ENCODE measurements at places on chromosomes 5 and 9.
A peak's percentile ranks its signal among the peaks of the same experiment; 100 is the strongest.

DNA sequence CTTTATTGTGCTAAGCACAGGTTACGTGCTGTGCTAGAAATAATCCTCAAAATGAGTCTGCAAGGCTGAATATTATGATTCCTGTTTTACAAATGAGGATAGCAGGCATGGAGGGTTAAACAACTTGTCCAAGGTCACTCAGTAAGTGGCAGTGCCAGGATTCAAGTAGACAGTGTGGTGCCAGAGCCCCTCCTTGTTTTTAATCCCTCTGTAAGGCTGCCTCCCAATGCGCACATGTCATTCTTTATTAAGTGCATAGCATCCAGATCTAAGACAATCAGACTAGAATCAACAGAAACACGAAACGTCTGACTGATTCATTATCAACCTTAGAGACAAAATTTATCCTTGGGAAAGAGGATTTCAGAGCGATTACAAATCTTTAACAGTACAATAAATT, 199.6 kb downstream of the SMARCA2 start:
- peak; percentile 69 for DNase-seq

DNA sequence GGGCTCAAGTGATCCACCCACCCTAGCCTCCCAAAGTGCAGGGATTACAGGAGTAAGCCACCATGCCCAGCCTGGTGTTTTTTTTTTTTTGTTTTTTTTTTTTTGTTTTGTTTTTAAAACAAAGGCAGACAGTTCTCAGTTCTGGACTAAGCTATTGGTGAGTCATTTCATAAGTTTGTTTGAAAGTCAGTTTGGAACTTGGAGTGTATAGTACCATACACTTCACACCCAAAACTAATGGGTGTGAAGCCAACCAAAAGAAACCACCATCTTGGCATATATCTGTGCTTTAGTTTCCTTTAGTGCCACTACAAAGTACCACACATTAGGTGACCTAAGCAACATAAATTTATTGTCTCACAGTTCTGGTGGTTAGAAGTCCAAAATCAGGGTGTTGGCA, 13.4 kb downstream of the MAST4 start:
- DNase-seq = no peak

GRCh38 chr5:81762401-81762800, 11.5 kb upstream of the SSBP2 start:
- DNase-seq = no peak

DNA sequence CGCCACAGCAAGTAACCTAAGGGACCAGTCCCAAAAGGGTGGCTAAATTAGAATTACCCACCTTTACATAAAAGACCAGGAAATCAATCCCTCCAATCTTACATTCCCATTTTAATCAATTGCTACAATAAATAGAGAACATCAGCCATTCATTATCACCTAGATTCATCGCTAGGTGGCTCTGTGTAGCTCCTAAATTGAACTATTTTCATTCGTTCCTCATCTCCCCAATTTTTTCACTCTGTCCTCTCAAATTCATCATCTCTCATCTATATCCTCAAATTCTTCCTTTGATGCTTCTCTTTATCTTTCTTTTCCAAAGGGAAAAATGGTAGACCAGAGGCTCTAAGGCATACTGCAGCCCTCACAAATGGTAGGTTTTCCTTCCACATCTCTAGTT, 108.2 kb upstream of the TNC start:
- DNase-seq = no peak

DNA sequence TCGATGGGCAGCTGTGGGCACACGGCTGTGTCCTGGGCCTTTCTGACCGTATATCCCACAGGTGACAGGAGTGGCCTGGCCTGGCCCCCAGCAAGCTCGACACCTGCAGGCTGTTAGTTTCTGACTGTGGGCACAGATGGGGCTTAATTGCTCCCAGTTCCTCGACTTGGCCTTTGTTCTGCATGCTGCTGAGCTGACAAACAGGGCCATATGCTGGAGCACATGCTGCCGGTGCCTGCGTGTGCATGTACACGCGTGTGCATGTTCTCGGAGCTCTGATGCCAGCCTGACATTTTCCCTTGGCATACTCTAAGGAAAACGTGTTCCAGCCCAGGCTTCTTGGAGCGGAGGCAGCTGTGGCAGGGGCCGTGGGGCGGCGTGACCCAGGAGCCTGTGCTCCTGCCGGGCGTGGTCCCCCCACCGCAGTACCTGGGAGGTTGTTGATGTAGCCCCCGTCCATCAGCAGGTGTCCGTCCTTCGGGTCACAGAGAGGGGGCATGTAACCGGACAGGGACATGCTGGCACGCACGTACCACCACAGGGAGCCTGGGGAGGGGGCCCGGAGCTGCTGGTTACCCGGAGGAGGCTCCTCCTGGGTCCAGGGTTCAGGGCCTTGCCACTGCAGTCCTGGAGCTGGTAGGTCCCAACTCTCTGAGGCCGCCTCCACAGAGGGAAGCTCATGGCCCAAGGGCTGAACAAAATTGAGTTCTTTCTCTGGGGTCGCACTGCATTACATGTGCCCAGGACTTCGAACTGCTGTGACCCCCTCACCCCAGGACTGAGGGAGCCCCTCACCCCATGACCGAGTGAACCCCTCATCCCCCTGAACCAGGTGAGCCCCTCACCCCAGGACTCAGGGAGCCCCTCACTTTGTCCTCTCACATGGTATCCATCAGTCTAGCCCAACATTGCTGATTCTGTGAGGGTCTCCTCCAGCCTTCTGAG, 4.1 kb upstream of the NSMF start:
- no peak for DNase-seq

DNA sequence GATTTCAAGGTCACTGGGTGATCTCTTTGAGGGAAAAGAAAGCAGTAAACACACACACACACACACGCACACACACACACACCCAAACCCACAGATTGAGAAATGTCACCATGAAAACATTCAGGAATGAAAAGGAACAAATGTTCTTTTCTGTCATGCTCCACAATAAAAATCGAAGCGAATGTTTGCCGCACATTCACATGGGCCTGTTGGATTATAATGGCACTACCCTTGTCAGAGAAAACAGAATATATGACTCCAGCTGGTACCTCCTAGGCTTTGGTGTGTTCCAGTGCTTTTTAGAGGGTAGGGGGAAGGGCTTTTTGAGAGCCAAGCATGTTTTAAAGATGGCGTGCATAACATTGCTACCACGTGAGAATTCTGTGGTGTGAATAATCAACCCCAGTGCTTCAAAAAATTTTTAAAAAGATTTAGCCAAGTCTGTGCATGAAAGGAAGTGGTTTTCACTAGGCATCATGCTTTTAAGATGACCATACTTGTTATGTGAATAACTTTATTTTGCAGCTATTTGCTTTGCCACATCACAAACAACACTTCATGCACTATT, 120.8 kb upstream of the ZNF608 start:
- no peak for DNase-seq

- no peak for DNase-seq
Observed at GRCh38 chr5:132468656-132469379, 21.8 kb downstream of the IRF1 start.

DNA sequence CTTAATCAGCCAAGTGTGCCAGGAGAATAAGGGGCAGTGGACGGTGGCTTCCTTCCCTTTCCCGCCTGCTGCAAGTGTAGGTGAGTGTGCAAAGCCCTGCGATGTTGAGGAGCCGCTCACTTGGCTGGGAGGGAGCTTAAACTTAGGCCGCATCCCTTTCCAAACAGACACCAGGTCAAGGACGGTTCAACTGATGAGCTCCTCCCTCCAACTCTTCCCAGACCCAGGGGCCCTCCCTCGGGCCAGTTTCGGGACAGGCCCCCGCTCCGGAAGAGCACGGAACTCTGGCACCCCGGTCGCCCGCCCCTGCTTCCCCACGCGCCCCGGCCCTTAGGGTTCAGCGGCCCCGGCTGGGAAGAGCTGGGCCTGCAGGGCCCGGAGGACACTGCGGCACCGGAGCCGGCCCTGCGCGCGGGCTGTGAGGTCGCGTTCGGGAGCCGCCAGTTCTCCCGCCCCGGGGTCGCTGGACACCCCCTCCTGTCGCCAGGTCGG, 481 bp downstream of the MRPL36 start:
- peak; percentile 27 for DNase-seq

DNA sequence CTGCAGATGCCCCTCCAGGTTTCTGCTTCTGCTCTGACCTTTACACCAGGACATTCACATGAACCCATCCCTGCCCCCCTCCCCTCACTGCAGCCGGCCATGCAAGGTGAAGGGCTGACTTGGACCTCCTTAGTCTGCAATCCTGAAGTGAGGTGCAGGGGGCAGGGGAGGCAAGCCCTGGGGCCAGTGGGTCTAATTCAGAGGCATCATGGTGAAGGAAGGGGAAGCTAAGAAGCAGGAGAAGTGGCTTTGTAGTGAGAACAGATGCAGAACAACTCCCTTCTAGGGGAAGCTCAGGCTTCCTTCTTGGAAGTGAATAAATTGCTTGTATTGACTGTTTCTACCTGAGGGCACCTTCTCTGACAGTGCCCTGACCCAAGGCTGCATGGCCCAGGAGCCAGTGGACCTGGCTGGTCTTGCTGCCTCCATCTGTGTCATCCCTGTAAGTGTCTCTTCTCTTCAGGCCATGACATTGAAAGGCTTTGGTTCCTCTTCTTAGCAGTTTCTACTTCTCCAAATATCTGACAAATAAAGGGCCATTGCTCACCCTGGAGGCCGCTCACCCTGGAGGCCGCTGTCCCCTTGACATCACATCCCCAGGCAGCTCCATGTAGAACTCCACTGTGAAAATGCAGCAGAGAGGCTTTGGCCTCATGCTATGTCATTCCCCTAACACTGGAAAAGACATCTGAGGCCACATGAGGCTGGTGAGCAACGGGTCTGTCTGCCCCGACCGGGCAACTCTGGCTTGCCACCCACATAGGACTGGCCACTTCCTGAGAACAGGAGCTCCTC, 55.3 kb downstream of the GADD45G start:
- no peak for DNase-seq

DNA sequence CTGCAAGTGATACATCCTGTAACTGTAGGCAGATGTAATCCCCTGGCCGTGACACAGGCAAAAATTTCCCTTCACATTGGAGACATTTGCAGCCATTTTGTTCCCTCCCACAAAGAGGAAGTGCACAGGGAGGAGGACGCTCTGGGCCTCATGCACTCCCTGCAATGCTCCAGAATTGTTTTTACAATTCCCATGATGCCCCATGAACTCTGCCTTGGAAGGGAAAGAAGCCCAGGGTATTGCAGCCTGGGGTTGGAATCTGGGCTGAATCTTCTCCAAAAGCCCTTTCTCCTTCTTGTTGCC, 491.7 kb downstream of the CCDC171 start:
- no peak for DNase-seq

DNA sequence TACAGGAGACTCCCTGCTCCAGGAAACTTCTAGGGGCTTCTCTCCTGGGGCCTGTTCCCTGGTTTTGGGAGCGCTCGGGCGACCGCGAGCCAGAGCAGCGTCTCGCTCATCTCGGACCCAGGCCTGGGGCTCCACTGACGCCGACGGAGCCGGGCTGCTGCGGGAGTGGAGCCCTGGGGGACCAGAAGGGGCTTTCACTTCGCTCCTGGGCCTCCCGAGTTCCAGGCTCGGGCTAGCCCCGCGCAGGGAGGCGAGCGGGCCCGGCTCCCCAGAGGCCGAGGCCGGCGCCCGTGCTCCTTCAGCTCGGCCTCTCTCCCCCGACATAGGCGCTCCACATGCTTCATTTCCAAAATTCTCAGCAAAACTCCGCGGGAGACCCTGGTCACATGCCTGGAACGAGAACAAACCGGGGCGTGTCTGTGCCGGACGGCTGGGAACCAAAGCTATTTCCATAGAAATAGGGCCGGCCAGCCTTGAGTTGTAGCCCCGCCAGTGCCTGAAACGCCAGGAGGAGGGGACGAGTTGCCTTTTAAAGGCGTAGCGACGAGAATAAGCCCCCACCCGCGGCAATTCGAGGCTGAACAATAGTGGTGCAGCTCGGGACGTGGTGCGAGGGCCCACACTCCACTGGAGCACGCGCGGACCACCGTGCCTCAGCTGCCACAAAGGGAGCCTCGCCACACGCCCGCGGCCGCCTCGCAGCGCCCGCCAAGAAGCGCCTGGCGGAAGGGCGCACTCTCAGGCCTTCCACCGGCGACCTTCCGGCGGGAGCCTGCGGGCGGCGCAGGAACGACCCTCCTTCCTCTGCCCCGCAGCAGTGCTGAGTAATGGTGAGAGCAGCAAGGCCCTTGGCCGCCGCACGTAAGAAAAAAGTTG, 1.1 kb upstream of the G3BP1 start:
- peak; percentile 79 for DNase-seq

DNA sequence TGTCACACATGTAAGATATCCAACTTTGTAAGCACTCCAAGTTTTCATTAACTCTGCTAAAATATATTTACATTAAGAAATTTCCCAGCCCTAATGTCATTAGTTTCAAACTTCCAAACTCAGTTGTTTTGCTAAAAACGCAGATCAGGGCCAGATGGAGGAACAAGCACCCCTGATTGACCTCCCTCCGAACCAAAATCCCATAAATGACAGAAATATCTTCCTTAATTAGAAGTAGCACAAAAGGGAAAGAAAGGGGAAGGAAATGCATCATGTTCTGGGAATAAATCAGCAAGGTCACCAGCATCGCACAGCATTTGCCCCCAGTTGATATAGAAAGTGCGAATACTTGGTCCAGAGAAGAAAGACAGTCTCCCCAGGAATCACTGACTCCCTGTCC, 61.4 kb upstream of the RUFY1 start:
- DNase-seq = no peak

- no peak for DNase-seq
Observed at GRCh38 chr5:67187006-67187715, 9.4 kb downstream of the CD180 start.

- DNase-seq = no peak
Observed at GRCh38 chr9:137313326-137313936, 11.4 kb upstream of the NRARP start.

DNA sequence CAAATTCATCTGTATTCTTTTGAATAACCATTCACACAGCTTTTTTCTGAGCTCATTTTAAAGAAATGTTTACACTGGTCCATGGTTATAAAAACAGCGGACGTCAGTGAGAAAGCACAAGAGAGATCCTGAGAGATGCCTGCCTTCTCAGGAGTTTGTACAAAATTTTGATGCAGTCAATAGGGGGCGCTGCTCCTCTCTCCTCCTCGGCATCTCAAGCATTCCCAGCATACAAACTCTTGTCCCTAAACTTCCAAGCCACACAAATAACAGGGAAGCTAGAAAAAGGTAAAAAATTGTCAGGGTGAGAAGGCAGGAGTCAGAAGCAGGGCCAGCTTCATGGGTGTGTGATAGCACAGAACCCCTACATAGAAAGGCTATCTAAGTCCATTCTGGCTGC, 11.2 kb upstream of the CCDC152 start:
- DNase-seq = peak; percentile 42

DNA sequence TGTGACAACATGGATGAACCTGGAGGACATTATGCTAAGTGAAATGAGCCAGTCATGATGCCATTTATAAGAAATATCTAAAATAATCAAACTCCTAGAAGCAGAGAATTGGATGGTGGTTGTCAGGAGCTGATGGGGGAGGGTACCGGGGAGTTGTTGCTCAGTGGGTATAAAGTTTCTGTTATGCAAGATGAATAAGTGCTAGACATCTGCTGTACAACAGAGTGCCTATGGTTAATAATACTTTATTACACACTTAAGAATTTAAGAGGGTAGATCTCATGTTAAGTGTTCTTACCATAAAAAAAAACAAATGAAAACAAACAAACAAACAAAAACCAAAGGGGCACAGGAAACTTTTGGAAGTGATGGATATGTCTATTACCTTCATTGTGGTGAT, 13.0 kb upstream of the CCDC69 start:
- no peak for DNase-seq
